ENCODE measurements at places on chromosomes 1 and 21. TPM values are rescaled to one million over a fixed set of nuclear protein-coding genes. Genes with fewer than 3 reads are reported as not detected.

- DNase-seq: no peak
Measured at GRCh38 chr1:61961009-61961408, 218.7 kb downstream of the PATJ start.

DNA sequence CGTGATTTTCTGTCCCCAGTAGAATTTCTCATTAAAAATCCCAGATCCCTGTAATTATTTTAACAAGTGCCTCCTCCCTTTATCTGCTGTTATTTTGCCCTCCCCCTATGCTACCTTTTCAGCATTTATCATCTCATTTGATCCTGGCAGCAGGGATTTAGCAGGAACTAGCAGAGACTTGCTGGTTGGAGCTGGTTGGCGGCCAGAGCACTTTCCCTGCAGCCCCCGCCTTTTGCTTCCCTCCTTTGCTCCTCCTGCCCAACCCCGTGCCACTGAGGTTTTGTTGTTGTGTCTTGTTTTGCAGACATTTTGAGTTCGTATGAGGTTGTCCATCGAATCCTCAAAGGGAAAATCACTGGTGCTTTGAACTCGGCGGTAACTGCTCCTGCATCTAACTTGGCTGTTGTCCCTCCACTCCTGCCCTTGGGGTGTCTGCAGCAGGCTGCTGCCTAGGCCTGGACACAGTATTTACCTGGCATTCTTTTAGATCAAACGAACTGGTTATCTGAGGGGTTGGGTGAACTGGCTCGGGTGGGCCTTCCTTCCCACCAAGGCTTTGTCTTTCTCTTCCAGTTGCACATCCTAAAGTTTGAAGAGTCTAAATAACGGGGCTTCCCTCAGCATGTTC is 11.2 kb downstream of the UBE2Q1 start:
- no peak for DNase-seq

DNA sequence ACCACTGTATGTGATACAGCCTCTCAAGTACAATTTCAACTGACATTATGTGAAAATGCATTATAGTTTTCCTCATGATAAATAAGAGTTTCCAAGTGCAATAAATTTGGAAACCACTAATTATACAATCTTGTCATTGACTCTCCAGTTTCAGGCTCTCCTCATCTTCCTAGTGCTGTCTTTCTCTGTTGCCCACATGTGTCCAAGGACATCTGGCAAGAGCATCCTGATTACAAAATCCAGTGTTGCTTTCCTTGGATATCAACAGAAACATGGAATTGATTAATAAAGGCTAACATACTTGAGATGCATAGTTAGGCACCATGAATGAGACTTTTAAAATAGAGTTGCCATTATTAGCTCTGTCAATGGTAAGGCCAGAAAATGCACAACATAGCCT is 15.6 kb upstream of the MAP10 start:
- DNase-seq: no peak

AADACL3 gene
- polyA plus RNA-seq: not detected

LMOD1 gene
- 0.01 TPM for polyA plus RNA-seq
